ENCODE measurements at places on chromosomes 4 and X. TPM values are rescaled to one million over a fixed set of nuclear protein-coding genes. Genes with fewer than 3 reads are reported as not detected.

ZFP92 gene
- 1.7 TPM for total RNA-seq

GRCh38 chr4:41887821-41888686 lies 47.2 kb upstream of the TMEM33 start:
- DNase-seq = peak; percentile 35

DNA sequence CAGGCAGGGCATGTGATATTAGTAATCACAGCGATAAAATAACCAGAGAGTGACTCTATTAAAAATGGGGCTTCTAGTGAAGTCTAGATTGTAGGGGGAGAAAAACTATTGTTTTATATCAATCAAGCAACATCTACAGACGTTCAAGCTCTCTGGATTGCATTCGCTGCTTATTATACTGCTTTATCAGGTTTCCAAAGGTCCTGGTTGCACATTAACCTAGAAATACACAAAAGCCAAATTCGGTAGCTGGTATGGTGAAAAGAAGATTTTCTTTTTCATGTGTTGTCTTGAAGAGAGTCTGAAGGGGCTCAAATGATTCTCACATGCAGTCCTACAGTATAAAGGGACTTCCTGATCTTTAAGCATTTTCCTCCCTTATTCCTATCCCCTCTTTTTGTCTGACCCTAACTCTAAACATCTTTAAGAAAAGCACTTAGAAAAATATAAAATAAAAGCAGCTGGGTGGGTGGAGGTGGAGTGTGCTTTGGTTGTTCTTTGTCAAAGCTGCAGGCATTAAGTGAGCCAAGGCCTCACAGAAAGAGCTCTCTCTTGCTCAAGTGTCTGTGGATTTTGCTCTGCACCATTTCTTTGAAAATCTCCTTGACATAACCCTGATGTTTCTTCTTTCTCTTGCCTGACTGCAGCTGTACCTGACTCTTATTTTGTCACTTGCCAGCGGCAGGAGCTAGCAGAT lies 46.1 kb downstream of the MID1IP1 start:
- DNase-seq = no peak

GRCh38 chr4:189305500-189305899 lies 635.2 kb upstream of the FRG1 start:
- DNase-seq = no peak

RPS6KA6 gene
- total RNA-seq = 0.05 TPM

- no peak for DNase-seq
Observed at GRCh38 chrX:44173219-44173618, 170.3 kb downstream of the EFHC2 start.

DNA sequence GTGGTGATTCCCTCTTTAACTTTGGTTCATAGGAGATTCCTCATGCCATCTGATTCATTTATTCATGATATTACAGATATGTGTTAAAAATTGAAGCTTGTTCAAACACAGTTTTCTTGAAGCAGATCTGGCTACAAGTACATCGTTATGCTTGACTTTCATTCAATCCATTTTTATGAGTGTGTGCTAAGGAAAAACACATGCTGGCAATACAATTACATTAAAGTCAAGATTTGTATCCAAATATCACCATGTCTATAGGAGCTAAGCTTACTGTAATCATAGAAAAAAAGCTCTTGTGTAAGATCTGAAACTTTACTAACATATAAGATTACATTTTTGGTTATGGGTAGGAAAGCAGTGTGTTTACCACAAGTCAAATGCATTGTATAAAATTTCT lies 151.8 kb upstream of the FAT1 start:
- DNase-seq = no peak

DNA sequence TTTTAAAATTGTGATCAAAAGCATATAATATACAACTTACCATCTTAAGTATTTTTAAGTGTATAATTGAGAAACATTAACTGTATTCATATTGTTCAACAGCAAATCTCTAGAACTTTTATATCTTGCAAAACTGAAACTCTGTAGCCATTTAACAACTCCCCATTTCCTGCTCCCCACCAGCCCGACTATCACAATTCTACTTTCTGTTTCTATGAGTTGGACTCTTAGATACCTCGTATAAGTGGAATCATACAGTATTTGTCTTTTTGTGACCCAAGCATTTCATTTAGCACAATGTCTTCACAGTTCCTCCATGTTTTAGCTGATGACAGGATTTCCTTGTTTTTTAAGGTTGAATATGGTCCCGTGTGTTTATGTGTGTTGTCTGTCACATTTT lies 106.0 kb downstream of the LRBA start:
- no peak for DNase-seq

GRCh38 chrX:7891928-7892327 lies 35.3 kb downstream of the PNPLA4 start:
- DNase-seq = no peak

DNA sequence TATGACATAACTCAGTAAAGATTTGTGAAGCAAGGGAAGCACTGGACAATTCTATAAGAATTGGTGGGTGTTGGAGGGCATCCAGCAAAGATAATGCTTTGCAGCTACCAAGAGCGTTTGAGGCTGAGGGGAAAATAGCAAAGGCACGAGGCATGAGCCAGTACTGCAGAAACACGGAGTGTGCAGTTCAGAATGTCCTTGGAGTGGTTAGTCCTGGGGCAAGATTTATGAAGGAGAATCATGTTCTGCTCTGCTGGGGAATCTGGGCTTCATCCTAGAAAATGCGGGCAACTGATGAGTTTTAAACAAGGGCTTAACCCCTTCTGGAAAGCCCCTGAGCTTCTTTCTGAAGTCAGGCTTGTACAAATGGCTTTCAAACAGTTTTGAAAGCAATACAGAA lies 452.5 kb downstream of the IL15 start:
- no peak for DNase-seq

DNA sequence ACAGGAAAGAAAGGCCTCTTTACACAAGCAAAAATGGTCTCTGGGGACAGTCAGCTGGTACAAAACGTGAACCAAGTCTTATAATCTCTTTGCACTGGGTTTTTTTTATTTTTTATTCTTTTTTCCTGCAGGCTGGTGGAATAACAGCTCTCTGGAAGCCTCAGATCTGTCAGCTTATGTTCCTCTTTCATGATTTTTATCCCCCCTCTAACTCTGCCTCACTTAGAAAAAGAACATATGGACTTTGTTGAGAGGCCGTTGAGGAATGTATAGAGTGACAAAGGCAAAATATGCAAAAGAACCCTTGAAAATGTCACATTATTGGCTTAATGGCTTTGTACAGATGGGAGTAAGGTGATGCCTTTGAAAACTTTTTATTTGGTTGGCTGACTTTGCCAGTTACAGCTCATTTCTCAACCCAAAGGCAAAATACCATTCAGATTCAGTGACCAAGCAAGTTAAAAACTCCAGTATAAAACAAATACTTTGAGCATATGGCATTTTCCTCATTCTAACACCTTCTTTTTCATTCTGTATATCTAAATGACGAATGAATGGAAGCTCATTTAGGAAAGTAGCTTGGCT lies 111.1 kb downstream of the RNF150 start:
- DNase-seq = no peak

- peak; percentile 37 for DNase-seq
Observed at GRCh38 chrX:41382714-41383645, 49.0 kb downstream of the DDX3X start.
